Stimulated activated naive CD4-positive, alpha-beta T cell treated with Interleukin-2 at 50 U/mL for 16 hours (primary cell): ENCODE measurements at places on chromosomes 3 and 15.

GRCh38 chr3:8529181-8529637, 27.6 kb downstream of the LMCD1 start:
- no peak for DNase-seq

DNA sequence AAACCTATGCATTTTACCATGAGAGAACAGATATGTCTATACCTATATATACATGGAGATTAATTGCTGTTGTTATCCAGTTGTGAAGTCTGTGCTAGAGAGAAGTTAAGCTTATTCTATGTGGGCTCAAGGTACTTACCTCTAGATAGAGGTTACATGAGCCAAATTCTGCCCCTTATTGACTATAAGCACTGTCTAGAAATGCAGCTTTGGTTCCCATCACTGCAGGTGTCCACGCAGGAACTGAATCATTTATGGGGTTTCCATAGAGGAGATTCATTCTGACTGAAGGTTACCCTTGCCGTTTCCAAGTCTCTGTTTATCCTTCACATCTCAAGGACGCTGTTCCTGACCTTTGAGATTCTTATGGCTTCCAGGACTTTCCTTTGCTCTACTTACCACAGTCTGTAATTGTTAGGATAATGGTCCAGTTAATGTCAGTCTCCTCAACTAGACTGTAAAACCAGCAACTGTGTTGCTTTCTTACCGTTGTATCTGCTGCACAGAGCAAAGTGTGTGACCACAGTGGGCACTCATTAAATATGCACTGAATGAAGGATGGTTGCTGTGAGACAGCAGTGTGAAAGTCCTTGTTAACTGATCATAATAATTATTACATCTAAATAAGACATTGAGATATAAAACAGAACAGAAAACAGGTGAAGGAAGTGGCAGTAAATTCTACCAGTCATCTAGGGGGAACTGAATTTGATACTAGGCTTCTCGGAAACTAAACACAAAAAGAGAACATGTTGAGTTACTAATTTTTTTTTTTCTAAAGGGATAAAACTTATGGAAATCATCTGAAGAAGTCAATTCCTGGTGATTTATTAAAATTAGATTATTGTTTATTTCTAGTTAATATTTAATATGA, 44.0 kb upstream of the BCL6 start:
- no peak for DNase-seq

DNA sequence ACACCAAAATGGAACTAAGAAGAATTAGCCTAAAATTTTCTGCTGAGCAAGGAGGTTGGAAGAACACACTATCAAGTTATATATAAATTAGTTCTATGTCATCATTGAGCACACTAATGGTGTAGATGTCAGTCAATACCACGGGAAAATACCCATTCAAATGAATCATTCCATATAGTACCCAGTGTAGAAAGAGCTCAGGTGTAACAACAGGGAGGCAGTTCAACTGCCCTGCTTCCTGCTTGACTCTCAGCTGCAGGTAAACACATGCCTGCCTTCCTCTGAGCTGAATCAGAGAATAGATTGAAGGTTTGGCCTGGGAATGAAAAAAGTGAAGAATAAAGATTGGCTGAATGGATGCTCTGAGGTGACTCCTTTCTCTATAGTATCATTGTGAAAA, 1088.0 kb downstream of the AGBL1 start:
- no peak for DNase-seq

DNA sequence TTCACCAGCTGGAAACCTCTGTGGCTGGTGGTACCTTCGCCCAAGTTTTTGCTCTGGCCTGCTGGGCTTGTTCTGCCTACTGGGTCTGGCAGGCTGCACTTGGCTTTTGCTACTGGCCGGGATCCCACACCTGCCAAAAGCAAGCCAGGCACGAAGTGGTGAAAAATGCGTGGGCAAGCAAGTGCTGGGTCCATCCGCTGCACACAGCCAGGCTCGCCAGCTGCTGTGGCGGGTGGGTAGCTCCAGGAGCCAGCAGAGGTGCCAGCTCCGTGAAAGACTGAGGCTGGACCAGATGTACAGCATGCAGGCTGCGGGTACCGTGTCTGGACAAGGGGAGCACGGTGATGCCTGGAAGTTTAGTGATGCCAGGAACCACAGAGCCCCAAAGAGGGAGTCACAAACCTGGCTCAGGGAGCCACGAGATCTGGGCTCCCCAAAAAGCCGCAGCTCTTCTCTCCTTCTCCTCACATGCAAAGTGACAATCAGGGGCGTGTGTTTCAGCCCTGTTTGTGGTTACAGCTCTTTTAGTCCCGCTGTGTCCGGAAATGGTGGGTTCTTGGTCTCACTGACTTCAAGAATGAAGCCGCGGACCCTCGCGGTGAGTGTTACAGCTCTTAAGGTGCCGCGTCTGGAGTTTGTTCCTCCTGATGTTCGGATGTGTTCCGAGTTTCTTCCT, 1455.6 kb upstream of the GBE1 start:
- no peak for DNase-seq

- no peak for DNase-seq
Measured at GRCh38 chr15:101020451-101020850, 101.3 kb downstream of the LRRK1 start.

- DNase-seq = no peak
Measured at GRCh38 chr15:94467034-94467433, 235.7 kb downstream of the MCTP2 start.

- DNase-seq = no peak
Measured at GRCh38 chr3:29763115-29763514, 482.2 kb downstream of the RBMS3 start.

DNA sequence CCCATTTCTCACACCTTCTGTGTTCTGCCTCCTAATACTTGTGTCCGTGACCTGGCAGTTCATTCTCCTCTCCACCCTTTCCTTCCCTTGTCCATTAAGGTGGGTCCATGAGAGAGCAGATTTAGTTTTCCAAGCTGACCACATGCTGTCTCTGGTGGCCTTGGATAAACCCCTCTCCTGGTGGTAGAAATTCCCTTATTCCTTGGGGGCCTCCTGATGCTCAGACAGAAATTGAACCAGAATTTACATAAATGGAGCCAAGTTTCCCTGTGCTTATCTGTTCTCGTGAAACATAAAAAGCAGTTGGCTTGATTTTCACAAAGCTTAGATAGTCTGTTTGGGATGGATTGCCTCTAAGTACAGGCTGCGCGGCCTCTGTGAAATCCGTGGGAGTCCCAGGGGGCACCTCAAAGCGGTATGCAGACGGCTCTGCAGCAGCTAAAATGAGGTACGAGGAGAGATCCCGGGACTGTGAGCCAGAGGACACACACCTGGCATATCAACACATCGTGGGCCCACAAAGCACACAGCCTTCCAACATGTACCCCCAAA, 101.0 kb upstream of the NMNAT3 start:
- no peak for DNase-seq

DNA sequence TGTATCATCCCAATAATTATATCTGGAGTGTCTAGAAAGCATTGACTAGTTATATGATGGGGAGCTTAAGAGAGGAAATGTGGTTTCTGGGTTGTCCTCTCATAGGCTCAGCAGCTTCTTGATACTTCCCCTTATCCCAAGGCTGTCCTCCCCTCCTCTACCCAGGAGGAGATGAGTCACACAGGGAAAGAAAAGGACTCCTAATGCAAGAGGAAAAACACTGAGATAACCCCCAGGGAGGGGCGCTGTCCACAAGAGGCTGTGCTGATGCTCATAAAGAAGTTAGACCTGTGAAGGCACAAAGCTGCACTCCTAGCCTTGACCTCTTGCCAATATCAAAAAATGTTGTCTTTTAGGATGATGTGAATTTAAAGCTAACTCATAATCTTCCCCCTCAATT, 28.8 kb upstream of the GYG1 start:
- no peak for DNase-seq

DNA sequence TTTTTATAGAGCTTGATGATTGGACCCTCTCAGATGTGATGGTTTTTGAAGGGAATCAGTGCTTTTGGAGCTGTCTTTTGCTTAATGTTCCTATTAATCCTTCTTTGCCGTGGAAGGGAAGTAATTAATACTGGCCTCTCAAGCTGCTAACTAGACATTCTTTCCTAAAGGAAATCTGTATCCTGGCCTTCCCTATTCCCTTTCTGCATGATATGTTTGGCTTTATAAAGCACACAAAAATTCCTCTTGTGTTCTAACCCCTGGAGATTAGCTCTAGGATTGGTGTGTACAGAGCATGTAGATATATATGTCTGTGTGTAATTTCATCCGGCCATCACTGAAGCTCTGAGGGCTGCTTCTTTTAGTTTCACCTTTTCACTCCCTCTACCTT, 6.9 kb downstream of the ATXN7 start:
- no peak for DNase-seq

GRCh38 chr3:124209426-124209825, 217.5 kb upstream of the ROPN1 start:
- no peak for DNase-seq

DNA sequence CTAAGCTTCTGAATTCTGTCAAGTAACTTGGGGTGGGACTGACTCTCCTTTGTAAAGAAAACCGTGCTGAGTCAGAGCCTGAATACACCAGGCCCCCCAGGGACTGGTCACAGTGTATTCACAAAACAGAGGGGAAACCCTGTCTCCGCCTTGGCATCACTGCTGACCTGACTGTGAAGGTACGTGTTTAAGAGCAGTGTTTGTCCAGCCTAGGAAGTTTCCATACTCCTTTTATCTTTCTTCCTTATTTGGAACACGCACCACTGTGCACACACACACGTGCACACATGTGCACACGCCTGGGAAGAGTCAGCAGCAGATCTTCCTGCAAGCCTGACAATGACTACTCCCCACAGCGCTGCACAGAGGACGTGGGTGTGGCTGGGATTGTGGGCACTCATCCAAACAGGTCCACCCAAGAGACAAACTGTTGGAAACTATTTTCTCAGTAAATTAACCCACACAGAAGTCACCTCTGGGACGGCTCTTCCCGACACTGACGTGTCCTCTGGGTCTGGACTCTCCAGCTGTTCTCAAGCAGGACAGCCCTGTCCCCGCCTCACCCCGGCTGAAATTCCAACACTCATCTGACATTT, 87.7 kb downstream of the ATP10A start:
- no peak for DNase-seq

DNA sequence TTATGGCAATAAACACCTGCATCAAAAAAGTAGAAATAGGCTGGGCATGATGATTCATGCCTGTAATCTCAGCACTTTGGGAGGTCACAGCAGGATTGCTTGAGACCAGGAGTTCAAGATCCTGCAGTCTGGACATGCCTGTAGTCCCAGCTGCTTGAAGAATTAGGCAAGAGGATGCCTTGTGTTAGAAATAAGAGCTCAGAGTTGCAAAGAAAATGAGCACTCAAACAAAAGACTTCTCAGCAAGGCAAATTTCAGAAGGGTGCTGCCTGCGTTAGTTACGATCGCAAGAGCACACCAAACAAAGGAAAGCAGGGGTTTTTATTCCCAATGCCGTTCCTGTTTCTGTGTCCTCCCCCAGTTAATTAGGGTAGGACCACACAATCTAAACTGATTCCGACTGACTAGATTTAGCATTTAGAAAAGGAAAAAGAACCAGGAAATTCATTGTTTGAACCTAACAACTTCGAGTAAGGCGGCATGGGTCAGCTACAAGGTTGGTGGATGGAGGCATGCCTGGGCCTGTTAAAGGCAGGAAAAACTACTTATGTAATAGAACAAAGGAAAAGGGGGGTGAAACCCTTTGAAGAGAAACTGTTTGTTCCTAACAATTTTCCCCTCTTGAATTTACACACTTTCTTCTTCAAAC, 55.5 kb downstream of the DLG1 start:
- DNase-seq = no peak

DNA sequence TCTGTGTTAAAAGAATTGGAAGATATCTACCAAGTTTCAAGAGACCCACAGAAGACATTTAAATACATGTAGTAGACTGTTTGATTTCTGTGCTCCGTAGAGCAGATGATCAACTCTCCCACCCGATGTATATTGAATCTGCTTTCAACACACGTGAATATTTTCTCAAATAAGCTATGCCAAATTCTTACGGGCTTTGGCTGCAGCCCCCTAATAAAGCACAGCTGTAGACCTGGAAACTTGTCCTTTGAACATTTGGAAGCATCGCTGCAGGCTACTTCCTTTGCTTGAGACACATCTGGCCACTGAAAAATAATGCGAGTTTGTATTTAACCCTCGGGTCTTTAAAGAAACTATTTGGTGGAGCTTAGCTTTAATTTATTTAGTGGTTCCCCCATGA, 98.3 kb upstream of the SELENOK start:
- DNase-seq = no peak

DNA sequence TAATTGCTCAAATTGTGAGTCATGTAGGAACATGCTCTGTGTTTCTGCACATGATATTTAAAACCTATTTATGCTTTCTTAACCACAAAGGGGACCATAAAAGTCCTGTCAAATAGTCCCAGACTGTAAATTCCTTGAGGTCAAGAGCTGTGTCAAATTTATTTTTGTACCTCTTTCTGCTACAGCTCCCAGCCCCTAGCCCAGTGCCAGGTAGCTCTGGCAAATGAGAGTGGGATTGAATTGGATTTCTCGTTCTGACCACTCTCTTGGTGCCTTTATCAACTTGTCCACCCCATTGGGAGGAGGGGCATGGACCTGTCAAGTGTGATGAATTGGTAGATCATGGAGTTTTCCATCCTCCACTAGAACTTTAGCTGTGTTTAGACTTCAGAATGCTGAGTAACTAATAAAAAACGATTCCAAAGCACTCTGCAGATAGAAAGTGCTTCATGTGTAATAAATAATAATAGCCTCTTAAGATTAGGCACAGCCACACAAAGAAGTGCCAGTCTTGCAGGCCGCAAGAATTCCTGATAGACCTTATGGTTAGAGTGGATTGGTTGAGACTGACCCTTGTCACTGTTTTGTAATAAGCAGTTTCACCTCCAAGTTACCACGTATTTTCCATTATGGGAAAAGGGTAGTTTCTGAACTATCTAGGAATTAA, 120.4 kb downstream of the LPP start:
- no peak for DNase-seq

DNA sequence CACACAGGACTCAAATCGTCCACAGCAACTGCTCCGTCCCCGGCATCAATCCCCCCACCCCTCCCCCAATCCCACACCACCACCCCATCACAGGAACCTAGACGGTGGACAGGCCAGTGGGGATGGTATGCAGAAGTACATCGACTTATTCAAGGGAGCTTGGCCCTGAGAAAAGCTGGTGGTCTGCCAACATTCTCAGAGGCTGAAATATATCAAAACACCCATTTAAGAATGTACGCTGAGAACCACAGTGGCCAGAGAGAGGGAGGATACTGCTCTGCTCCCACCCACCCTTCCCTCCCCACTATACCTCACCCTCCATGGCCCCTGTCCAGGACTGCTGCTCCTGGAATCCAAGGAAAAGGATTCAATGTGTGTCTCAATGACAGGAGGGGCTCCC, 12.4 kb upstream of the USP3 start:
- DNase-seq = no peak

DNA sequence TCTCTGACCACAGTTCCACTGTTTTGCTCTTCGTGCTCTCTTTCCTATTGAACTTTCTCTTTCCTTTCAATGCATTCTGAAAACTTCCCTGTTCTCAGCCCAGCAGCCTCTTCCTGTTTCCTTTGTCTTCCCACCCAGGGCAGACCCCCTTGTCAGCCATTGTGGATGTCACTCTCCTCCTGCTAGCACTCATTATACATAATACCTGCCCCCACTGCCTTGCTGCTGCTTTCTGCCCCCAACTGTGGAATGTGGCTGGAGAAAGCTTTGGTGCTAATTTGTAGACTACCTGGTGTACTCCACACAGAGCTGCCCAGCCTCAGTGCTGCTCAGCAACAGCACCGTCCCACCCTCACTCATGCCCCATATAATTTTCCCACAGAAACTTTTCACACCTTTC, 80.2 kb downstream of the CHCHD6 start:
- DNase-seq = no peak
